A549 treated with dexamethasone at 1 μM for 4 hours (cell line): ENCODE measurements at places on chromosomes 2 and 18. TPM values are rescaled to one million over a fixed set of nuclear protein-coding genes. Genes with fewer than 3 reads are reported as not detected.

Gene ANTXR1
- total RNA-seq, result 115 to 164 TPM (median 154 TPM) in 5 replicates

Gene ANKRD30BL
- not detected in 5 replicates for total RNA-seq

Gene EPB41L3
- total RNA-seq, result 0.17 to 0.41 TPM (median 0.19 TPM) in 5 replicates

Gene ALMS1
- 8.0 to 11.4 TPM (median 9.8 TPM) in 5 replicates for total RNA-seq

Gene EVX2
- total RNA-seq, result not detected in 5 replicates

Gene SP9
- 1.1 to 2.0 TPM (median 1.8 TPM) in 5 replicates for total RNA-seq
